ENCODE measurements at places on chromosomes 16 and 17.

GRCh38 chr16:46961373-46962353, 11.8 kb downstream of the DNAJA2 start:
- peak; percentile 7 for DNase-seq

DNA sequence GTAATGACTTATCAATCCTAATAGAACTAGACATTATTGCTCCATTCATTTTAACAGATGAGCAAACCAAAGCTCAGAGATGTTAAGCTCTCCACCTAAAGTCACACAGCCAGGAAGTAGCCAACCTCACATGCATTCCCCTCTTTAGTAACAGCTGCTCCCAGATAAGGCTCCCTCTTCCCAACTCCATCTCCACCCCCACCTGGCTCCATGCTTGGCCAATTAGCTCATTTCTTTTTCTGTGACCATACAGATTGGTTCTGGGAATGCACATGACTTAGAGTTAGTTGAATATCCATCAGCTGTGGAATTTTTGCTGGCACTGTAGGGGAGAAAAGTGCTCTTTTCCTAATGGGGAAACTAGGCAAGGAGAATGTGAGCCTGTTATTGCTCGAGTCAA, 13.0 kb downstream of the CBLN1 start:
- DNase-seq = no peak

DNA sequence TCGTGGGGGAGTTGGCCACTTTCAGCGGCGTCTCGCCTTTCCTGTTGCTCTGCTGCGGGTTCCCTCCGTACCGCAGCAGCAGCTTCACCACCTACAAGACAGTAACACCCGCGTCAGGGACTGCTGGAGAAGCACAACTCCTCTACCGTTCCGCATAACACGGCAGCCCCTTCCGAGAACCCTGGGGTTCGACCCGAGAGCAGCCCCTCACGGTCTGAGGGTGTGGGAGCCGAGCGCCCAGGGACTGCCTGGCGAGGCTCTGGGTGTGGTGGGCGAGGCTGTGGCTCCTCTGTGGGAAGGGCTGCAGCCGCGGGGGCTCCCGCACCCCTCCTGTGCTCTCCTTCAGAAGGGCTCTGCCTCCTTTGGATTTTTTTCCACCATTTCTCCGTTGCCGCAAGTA, 68.6 kb downstream of the ZNF778 start:
- DNase-seq = no peak

GRCh38 chr16:51523400-51523799, 372.3 kb upstream of the SALL1 start:
- no peak for DNase-seq

GRCh38 chr17:68600067-68600930, 868 bp downstream of the FAM20A start:
- no peak for DNase-seq

DNA sequence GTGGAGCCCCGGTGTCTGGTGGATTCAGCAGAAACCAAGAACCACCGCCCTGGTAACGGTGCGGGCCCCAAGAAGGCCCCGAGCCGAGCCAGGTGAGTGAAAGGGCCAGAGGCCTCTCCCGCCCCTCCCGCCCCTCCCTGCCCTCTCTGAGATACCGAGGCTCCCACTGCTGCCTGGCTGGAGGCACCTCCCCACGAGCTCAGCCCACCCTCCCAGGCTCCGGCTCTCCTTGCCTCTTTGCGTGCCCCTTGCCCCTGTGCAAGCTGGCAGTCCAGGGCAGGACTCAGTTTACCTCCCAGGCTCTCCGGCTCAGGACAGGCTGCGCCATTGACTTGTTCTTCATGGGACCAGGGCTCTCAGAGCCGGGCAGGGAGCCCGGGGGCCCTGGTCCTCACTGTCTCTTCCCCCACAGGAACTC, 14.1 kb upstream of the MYO15B start:
- DNase-seq = no peak

GRCh38 chr17:17186551-17187505, 19.3 kb downstream of the PLD6 start:
- DNase-seq = no peak

GRCh38 chr17:27946513-27946912, 53.3 kb upstream of the LYRM9 start:
- DNase-seq = no peak

GRCh38 chr16:65069065-65069464, 52.8 kb downstream of the CDH11 start:
- no peak for DNase-seq

DNA sequence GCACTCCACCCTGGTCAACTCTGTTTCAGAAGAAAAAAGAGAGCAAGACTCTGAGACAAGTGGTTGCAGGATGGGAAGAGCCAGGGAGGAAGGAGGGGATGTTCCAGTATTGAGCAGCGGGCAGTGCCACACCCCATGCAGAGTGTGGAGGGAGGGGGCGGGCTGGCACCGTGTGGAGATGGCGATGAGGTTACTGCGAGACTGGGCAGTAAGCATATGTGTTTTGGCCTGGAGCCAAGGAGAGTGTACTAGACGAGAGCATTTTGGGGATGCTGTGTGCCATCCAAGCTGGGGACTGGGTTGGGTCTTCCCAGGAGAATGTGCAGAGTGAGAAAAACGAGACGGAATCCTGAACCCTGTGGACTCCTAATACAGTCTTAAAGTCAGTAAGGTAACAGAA, 3.4 kb downstream of the TBC1D24 start:
- no peak for DNase-seq

- peak; percentile 49 for DNase-seq
Measured at GRCh38 chr16:75064403-75065148, 52.0 kb downstream of the LDHD start.

GRCh38 chr16:76577003-76577402, 299.8 kb downstream of the CNTNAP4 start:
- no peak for DNase-seq

DNA sequence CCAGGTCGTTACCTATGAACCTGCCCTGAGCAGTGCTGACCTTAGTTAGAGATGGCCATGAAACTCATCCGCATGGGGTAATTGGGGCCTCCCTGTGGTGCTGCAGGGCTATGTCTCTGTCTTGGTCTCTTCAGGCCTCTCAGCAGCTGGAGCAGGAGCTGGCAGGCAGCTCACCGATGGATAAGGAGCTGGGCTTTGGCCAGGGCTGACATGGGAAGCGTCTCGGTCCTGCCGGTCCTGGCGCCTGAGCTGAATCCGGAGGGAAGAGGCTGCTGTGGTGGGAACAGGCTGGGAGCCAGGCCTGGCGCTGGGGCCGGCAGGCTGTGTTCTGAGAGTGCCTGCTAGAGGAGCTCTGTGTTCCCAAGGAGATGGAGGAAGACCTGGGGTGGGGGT, 10.1 kb downstream of the IL32 start:
- no peak for DNase-seq

DNA sequence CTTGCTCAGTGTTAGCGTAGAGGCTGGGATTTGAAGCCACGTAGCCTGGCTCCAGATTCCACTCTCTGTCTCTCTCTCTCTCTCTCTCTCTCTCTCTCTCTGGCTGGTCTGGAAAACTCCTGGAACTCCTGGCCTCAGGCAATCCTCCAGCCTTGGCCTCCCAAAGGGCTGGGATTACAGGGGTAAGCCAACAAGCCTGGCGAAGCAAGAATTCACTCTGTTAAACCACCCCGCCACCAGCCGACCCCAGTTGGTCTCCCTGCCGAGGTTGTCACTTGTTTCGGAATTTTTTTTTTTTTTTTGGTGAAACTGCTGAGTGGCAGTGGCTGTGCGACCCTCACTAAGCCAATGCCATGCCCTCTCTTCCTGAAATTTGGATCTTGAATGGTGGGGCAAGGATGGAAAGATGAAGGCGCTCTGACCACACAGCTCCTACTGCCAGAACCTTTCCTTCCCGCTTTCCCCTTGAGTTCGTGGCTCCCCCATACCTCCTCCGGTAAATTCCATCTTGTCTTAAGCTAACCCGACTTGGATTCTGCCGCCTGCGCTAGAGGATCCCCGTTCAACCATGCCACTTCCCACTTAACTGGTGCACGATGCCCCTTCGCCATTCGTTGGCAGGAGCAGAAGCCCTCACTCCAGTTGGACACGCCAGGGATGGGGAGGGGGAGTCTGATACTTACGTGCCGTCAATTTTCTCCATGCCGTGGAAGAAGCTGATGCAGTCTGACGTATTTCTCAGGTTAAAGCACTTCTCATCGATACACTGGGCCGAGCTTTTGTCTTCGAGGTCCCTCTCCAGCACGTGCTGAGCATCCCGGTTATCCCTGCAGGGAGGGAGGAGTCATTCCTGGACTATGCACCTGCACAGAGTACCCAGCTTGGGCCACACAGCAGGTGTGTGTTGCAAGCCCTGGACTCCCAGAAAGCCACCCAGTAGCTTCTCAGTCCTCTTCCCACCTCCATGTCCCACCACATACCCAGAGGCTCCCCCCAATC, 13.1 kb downstream of the TEKT5 start:
- no peak for DNase-seq

DNA sequence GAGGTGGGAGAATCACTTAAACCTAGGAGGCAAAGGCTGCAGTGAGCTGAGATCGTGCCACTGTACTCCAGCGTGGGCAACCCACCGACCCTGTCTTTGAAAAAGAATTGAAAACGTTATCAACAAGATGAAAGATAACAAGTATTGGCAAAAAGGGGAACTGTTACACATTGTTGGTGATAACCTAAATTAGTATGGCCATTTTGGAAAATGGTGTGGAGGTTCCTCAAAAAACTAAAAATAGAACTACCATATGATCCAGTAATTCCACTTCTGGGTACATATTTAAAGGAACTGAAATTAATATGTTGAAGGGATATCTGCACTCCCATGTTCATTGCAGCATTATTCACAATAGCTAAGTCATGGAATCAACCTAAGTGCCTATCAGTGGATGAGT, 61.0 kb downstream of the ABHD15 start:
- DNase-seq = no peak

DNA sequence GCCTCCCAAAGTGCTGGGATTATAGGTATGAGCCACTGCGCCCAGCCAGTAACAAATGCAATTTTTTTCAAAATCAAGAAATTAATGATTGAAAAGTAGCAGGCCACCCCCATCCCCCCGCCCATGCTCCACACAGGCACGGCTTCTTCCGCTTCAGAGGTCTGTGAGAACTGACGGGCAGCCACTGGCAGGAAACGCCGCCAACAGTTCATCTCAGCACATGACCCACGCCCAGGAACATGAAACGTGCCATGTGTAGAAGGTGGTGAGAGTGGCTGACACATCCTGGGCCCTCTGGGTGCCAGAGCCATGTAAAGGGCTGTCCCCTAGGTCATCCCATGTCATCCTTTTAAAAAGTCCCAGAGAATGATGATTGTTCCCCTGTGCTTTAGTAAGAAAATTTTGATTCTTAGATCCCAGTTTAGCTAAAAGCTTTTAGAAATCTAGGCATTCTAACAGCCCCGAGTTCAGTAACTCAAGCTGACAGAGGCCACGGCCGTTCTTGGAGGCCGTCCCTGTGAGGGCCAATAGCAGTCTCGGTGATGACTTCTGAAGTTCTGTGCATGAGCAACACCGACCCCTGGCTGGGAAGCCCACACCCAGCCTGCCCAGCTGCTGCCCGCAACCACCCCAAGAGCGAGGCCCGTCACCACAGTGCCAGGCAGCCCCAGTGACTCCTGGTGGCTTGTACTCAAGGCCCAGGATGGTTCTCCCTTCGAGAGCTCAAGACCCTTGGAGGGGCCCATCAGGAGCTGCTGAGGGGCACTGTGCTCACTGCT, 52.1 kb downstream of the KLHDC4 start:
- peak; percentile 80 for DNase-seq

GRCh38 chr17:75348386-75349012, 57.0 kb downstream of the GRB2 start:
- DNase-seq = no peak

DNA sequence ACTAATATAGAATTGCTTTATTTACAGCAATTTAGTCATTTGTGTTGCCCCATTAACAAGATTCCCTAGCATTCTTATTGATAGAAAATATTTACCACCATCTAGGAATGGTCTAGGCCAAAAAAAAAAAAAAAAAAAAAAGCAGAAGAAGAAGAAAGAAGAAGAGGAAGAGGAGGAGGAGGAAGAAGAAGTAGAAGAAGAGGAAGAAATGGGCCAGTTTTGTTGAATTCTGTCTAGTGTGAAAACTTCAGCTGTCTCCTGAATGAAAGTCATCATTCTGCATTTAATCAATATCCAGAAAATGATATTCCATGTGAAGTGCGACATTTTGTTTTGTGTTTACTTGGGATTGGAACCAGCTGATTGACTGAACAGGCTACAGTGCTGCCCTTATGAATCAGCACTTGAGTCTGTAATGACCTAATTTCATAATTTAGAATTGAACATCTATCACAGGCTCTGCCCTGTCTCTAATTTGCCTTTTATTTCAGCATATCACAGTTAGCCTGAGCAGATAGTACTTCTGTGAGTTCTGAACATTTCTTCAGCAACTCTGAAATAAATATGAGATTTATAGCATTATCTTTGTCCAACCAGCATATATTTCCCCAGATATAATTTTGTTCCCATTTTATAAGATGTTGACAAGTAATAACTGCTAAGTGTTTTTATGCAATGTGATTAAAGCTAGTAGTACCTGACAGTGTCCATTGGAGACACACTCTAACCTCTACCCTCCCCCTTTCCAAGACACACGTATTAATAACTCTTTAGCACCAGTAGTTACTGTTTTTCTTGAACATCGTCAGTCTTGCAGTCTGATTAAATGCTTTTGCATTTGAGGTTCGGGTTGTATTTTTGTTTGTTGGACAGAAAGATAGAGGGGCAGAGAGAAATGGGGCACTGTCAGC, 5.9 kb downstream of the ANKFN1 start:
- no peak for DNase-seq

GRCh38 chr17:62163847-62164246, 98.8 kb upstream of the MED13 start:
- no peak for DNase-seq

GRCh38 chr17:10059684-10060211, 138.7 kb downstream of the GAS7 start:
- DNase-seq = peak; percentile 55

DNA sequence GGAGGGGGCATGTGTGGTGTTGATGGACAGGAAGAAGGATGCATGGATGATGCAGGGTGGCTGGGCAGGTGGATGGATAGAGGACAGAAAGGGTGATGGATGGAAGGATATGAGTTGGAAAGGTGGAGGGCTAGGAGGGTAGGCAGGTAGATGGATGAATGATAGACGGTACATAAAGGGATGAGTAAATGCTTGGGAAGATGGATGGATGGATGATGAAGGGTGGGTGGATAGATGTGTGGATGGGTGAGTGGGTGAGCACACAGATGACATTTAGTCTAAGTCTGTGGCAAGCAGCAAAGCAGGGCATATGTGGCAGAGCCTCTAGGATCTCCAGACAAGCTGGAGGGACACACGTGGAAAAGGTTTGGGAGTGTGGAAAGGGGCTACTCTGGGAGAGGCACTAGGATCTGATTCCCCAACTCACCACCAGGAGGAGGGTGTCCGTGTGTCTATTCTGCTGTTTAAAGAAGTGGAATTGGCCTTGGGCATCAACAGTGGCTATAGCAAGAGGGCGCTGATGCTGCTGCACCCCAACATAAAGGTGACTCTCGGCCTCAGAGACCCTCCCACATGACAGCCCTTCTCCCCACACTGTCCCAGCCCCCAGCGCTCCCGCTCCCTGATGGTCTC, 8.2 kb downstream of the PLD2 start:
- no peak for DNase-seq
